GM23248 (cell line): ENCODE measurements at places on chromosomes 6 and 20. TPM values are rescaled to one million over a fixed set of nuclear protein-coding genes. Genes with fewer than 3 reads are reported as not detected.

The NKAIN4 gene
- not detected in 2 replicates for polyA plus RNA-seq

DNA sequence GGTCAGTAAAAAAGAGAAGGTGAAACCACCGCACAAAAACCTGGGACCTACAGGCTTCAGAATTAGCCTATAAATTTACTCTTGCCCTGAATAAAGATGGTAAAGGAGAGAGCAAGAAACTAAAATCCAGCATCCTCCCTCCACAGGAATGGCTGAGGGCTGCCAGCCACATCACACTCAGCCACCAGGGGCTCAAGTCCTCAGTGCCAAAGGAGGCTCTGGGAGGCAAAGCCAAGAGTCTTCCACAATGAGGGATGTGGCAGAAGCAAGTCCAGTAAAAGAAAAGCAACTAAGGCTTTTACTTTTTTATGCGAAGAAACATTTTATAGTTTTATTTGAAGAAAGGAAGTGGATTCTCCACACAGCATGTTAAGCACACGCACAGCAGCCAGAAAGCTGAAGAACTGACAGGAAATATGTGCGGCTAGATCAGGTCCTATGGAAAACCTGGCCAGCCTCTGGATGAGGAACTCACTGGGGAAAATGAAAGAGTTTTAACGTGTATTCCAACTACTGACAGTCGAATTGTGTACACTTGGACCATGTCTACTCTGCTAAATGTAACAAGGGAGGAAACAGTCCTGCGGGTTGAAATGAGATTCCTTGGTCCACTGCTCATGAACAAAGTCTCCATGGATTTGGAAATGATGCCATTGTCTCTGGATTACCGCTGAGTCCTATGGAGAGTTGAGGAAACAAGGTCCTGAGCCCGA lies 219.4 kb upstream of the SSTR4 start:
- DNase-seq: no peak

DNA sequence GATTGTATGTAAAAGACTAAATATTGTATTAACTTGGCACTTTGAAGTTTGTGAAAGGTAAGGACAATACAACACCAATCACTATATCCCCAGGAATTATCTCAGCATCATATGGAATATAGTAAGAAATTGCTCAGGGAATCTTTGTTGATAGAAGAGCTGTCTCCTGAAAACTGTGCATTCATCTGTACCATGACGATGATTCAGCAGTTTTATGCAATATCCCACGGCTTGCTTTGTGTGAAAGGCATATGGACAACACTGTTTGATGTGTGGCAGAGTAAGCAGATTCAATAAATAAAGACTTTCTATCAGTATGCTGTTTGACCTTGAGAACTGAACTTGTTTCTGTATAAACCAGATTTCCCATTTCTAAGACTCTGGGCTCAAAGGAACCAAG lies 147.5 kb upstream of the PLN start:
- DNase-seq: no peak

The FOXA2 gene
- polyA plus RNA-seq: not detected in 2 replicates

The MUC22 gene
- polyA plus RNA-seq: not detected in 2 replicates
